ENCODE measurements at places on chromosomes 6 and 20. TPM values are rescaled to one million over a fixed set of nuclear protein-coding genes. Genes with fewer than 3 reads are reported as not detected.

- DNase-seq: peak; percentile 23
Observed at GRCh38 chr6:142756215-142756630, 188.8 kb downstream of the HIVEP2 start.

DNA sequence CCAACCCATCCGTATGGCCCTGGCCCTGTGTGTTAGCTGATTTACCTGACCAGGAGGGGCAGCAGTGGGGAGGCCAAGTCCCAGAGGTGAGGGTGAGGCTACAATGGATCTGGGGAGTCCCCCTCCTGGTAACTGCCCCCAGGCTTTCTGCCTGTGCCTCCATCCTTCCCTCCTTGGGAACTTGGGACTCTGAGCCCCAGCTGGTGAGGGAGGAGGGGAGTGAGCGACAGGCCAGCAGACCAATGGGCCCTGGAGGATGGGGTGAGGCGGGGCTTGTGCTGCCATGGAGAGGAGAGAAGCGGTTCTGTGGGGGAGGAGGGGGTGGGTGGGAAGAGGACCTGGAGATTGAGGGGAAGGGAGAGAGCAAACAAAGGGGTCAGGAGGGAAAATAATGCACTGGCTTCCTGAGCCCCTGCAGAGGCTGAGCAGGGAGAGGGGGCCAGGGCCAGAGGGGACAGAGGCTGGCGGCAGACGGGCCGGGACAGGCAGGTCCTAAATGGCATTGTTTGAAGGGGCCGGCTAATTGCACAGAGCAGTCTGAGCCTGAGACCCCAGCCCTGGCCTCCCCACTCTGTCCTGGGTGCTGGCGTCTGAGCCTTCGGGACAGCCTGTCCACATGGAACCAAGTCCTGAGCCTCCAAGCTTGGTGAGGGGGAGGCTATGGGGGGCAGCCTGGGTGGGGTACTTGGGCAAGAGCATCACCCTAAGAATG, 17.5 kb downstream of the DNMT3B start:
- no peak for DNase-seq

GRCh38 chr20:4813076-4813862, 91.6 kb downstream of the PRND start:
- no peak for DNase-seq

DNA sequence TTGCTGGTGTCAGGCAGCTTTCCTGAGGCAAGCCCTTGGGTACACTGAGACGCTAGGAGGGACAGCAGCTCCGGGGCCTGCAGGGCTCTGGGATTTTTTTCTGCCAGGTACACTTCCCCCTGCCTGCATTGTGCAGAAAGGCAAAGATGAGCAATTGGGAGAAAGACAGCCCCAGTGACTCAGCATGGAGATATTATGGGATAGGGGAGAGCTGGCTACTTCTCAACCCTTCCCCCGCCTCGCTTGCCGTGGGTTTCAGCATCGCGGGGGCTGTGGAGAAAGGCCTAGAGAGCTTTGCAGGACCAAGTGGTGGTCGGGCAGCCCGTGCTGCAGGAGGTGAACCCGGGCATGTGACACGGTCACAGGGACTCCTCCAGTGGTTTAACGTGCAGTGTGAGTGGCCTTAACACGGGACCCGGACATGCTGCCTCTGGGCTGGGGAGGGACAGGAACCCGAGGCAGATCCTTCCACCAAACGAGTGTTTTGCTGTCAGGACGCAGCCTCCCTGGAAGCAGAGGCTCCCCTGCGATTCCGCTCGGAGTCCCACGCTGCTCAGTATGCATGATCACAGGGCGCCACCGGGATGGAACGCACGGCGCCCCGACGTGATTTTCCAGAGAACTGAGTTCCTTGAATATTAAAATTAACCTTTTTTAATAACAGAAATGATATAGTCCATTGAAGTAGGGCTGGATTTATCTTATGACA, 139.9 kb downstream of the CDH4 start:
- no peak for DNase-seq

- no peak for DNase-seq
Observed at GRCh38 chr6:167748046-167748445, 78.7 kb upstream of the AFDN start.

DNA sequence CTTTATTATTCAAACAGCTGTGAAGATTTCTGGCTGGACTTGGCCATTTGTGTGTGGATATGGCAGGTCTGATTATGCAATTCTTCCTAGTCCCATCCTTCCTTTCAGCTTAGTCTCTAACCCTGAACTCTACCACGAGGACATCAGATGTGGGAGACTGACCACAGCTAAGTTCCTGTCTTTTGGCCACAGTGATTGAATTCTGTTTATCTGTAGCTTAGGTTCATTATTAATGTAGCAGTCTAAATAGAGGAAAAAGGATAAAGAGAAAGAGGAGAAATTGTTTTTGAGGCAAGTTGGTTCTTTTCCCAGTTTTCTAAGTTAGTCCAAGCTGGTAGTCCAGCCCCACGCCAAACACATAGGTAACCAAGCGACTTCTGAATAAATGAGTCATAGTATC, 598.9 kb downstream of the RFPL4B start:
- no peak for DNase-seq

GRCh38 chr20:37901654-37902503, 1.0 kb upstream of the VSTM2L start:
- peak; percentile 81 for DNase-seq

- DNase-seq: no peak
Observed at GRCh38 chr20:4670469-4670868, 51.2 kb upstream of the PRND start.

- peak; percentile 68 for DNase-seq
Observed at GRCh38 chr6:36594816-36595643, 868 bp downstream of the SRSF3 start.

DNA sequence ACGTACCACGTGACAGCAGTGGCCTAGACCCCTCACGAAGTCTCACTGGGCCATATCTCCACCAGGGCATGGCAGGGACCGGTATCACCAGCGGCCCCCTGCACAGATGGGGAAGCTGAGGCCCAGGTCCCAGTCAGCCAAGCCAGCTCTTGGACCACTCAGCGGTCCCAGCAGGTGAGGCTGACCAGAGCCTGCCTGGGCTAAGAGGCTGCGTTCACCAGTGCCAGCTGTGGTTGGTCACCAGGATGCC, 2.6 kb upstream of the MRGBP start:
- no peak for DNase-seq

GRCh38 chr20:5863040-5863833, 87.1 kb downstream of the TRMT6 start:
- DNase-seq: peak; percentile 90

DNA sequence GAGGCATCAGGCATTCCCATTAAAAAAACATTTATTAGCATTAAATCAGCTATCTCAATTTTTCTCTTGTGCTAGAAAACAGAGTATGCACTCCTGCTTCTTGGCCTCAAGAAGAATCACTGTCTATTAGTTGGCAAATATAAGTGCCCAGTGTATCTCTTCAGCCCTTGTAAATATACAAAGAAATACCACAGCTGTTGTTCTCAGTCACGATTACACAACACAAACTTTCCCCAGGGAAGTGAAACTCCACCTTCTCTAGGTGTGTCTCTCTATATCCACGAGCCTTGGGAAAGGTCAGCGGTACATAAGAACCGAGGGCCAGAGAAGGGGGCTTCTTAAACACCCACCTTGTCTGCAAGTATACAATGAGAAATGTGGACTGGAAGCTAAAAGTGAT, 194.7 kb downstream of the PKHD1 start:
- DNase-seq: peak; percentile 33

- DNase-seq: no peak
Observed at GRCh38 chr6:38264605-38265004, 375.1 kb downstream of the BTBD9 start.

GRCh38 chr20:25148181-25148981, 47.1 kb upstream of the ENTPD6 start:
- DNase-seq: no peak

DNA sequence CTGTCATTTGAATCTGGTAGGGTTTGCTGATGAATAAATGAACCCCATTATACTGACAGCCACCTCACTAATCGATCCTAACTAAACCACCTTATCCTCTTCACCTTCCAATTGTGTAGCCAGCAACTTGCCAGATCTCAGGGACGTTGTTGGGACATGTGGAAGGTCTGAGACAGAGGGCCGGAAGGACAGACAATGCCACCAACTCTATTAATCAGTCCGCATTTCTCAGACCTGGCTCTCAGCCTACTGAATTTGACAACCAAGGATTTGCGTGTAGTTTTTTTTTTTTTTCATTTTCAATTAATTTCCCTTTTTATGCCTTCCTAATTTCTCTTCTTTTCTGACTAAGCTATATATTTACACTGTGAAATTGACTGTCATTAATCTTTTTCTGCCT, 122.5 kb downstream of the CARMIL1 start:
- no peak for DNase-seq

DNA sequence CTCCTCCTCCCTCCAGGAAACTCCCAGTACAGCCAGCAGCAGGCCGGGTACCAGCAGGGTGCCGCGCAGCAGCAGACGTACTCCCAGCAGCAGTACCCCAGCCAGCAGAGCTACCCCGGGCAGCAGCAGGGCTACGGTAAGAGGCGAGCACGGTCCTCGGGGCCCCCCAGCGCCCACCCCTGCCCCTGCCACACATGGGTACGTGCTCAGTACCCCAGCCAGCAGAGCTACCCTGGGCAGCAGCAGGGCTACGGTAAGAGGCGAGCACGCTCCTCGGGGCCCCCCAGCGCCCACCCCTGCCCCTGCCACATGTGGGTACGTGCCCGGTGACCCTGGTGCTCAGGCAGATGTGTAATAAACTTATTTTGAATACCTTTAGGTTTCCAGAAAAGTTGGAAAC, 10.2 kb upstream of the MTG2 start:
- no peak for DNase-seq

DNA sequence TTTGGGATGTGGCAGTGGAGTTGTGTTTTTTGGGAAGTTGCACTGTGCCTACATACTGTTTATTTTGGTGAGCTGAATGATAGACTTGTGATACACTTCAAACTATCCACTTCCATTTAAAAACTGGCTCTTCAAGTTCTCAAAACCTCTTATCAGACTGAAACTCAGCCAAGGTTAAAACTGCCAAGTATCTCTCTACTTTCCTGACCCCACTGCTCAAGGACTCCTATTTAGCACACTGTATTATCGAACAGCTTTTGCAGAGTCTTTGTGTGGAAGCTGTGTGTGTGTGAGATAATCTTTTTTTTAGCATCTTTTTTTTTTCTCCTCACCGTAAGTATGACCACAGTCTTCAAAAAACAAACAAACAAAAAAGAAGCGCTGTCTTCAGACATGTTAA, 21.1 kb downstream of the STX11 start:
- DNase-seq: no peak

DNA sequence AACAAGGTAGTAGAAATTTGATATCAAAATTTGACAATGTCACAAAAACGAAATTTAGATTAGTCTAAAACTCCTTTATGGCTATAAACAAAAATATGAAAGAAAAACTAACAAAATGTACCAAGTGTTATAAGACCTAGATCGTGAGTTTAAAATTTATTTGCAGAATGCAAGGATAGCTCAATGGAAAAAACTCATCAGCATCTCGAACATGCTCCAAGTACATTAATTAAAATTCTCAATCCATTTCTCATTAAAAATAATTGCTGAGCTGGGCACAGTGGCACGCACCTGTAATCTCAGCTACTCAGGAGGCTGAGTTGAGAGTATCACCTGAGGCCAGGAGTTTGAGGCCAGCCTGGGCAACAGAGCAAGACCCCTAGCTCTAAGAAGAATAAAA, 70.8 kb downstream of the MAP3K5 start:
- DNase-seq: no peak

DNA sequence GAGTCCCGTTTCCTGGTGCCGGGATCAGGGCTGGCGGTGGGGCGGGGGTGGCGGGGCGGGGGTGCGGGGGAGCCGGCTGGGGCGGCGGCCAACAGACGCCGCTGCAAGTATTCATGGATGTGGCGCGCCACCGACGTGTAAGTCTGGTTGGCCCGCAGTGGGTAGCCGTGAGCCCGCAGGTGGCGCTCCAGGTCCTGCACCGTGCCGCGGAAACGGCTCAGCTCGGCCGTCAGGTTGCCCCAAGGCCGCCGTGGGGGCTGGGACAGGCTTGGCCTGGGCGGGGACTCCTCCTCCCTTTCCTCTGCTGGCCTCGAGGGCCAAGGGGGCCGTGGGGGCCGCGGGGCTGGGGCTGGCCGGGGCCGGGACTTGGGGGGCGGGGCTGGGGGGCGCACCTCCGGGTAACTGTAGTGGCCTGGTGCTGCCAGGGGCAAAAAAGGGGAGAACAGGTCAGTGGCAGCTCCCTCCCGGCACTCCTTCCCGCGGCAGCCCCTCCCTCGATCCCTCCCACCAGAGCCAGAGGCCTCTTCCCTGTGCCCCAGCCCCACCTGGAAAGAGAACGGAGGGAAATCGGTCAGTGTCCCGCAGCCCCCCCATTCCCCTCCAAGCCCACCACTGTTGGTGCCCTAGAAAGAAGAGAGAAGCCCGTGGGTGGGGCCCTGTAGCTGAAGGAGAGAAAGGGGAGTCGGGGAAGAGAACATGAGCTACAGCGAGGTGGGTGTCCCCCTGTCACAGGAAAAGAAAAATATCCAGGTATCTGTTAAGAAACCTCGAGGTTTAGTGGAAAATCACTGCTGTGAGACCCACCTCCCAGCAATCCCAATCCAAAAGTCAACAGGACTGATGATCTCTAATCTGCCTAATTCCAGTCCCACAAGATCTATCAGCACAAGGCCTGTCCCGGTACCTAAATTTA, 21.3 kb downstream of the TNXB start:
- peak; percentile 80 for DNase-seq

- DNase-seq: no peak
Observed at GRCh38 chr20:53517146-53517545, 76.5 kb downstream of the ZNF217 start.

MICB gene
- 4.3 TPM for total RNA-seq

RBPJL gene
- total RNA-seq: not detected

SIRPD gene
- not detected for total RNA-seq

COL9A1 gene
- not detected for total RNA-seq

BANF2 gene
- total RNA-seq: not detected

TRIM40 gene
- total RNA-seq: not detected

SNAP91 gene
- total RNA-seq: not detected

TMEM151B gene
- not detected for total RNA-seq

EPHA7 gene
- total RNA-seq: not detected

SLC22A3 gene
- 0.20 TPM for total RNA-seq

PAK5 gene
- total RNA-seq: not detected

OOEP gene
- not detected for total RNA-seq

All from MCF 10A (cell line).